ENCODE measurements at places on chromosomes 3 and 15.
A peak's percentile ranks its signal among the peaks of the same experiment; 100 is the strongest.

- DNase-seq: no peak
Observed at GRCh38 chr3:156761713-156762451, 64.3 kb upstream of the LEKR1 start.

- DNase-seq: peak; percentile 46
Observed at GRCh38 chr3:172317984-172318383, 130.3 kb downstream of the GHSR start.

GRCh38 chr3:106255870-106256248, 387.0 kb upstream of the CBLB start:
- DNase-seq: no peak

GRCh38 chr3:76300746-76301145, 515.4 kb upstream of the ZNF717 start:
- no peak for DNase-seq

DNA sequence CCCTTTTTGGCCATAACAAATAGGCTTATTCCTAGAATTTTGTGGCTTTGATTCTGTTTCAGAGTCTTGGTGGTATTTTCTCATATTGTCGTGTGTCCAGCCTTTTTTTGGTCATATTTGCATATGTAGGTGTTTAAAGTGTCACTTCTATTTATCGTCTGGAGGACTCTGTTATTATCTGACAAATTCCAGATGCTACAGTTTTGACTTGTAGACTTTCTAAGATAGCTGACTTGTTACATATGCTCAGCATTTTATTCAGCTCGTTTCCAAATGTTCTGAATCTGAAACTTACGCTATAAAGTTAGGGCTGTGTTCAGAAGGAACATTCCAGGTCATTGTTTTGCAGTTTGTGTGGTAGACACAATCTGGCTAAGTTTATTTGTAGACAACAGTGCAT, 1.9 kb downstream of the PPP4R2 start:
- DNase-seq: no peak

DNA sequence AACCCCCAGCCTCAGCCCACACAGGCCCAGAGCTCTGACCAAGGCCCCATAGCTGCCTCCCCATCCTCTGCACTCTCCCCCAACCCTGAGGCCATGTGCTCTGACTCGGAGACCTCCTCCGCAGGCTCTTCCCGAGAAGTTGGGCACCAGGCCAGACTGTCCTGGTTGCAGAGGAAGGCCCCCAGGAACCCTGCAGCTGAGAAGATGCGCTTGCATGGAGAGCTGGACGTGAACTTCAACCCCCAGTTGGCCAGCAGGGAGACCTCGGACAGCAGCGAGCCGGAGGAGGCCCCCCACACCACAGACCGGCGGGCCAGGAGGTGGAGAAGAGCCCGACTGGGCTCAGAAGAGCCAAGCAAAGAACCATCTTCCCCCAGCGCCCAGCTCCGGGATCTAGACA, 119.5 kb upstream of the EIF1B start:
- no peak for DNase-seq

DNA sequence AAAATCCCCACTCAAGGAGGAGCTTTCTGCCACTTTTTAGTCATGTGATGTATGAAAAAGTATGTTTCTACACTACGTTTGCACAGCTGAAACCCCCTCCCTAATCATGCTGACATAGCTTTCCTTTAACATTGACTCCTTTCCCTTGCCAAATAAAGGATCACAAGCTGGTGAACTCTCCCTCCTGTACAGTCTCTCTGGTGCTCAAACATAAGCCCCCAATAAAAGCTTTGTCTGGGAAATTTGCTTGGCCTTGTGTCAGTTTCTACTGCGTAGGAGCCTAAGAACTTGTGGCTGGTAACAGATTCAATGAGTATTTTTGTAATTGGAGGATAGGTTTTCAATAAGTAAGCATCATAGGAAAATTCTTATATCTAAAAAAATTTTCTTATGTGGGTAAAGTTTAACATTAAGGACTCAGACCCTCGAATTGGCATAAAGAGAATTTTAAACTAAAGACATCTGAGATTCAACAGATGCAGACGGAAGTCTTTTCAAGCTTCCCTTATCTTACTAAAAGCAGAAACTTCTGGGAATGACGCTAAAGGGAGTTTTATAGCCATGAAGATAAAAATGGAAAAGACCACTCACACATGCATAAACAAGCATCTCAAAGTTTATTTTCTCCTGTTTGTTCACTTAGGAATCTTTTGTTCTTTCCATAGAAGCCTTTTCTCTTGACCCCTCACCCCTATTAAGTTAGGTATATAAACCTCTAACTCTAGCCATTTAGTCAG, 44.1 kb upstream of the P2RY1 start:
- DNase-seq: no peak

GRCh38 chr3:110808630-110809029, 263.0 kb upstream of the NECTIN3 start:
- DNase-seq: no peak
